ENCODE measurements at places on chromosomes 11 and 22. TPM values are rescaled to one million over a fixed set of nuclear protein-coding genes. Genes with fewer than 3 reads are reported as not detected.
A peak's percentile ranks its signal among the peaks of the same experiment; 100 is the strongest.

DNA sequence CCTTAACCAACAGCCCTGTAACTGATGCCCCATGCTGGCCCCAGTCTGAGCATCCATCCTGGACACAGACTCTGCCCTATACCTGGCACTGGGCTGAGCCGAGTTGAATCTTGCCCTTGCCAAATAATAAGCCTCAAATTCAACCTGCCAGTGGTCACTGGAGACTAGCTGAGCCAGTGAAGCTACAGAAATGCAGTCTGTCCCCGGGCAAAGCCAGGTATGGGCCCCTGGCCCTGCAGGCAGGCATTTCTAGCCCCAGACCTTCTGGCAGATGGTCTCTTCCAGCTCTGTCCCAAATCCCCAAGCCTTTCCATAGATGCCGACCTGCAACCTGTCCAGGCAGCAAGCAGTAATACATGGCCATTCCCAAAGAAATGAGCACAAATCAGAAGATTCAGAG lies 4.7 kb downstream of the CLPB start:
- DNase-seq, result no peak

- no peak for DNase-seq
Measured at GRCh38 chr11:26231252-26231661, 100.7 kb upstream of the ANO3 start.

GRCh38 chr11:43573233-43573632 lies 107.3 kb upstream of the HSD17B12 start:
- DNase-seq, result peak; percentile 46

- no peak for DNase-seq
Measured at GRCh38 chr11:132911186-132911585, 621.1 kb downstream of the OPCML start.

DNA sequence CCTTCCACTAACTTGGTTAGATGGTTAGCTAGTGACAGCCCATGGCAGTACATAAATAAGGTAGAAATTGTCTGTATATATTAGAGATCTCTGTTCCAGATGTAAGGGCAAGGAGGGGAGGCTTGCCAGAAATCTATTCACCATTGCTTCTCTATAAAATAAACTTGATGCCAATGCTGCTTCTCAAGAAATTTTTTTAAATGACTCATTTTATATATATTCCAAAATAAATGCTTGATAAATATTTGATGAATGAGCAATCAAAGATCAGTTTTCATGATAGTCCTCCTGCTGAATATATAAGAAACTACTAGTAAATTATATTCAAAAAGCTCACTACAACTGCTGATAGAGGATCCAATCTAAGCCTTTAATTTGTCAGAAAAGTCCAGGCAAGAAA lies 710.6 kb upstream of the CCDC179 start:
- DNase-seq, result no peak

DNA sequence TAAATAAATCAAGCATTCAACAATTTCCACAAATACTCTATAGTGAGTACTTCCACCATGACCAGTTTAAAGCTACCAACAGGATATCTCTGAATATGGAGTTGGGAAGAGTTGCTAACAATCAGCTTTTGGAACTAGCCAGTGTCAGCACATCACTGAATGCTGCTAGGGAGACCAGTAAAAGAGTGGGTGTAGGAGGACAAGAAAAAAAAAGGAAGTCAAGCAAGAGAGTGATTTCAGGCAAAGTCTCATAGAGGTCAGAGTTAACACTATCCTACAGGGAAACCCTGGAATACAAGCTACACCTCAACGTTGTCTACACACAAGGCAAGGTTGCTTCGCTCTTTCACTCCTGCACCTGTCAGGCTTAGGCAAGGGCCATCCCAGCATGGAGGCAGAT lies 24.2 kb downstream of the EIF3F start:
- no peak for DNase-seq

DNA sequence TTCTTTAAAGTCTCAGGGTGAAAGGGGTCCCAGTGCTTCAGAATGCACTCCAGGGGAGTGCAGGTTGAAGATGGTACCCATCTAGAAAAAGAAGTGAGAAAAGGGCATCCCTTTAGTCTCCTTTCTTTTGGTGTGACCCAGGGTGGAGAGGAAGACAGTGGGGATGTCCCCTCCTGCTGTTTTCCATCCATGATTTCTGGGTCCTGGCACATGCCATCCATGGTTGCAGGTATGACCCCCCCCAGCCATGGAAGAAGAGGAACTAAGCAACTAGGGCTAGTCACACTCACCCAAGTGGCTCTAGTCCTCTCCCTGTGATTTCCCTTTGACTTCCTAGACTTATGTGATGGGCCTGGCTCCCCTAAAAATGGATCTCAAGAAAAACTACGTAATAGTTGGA lies 15.9 kb upstream of the EI24 start:
- DNase-seq, result no peak

DNA sequence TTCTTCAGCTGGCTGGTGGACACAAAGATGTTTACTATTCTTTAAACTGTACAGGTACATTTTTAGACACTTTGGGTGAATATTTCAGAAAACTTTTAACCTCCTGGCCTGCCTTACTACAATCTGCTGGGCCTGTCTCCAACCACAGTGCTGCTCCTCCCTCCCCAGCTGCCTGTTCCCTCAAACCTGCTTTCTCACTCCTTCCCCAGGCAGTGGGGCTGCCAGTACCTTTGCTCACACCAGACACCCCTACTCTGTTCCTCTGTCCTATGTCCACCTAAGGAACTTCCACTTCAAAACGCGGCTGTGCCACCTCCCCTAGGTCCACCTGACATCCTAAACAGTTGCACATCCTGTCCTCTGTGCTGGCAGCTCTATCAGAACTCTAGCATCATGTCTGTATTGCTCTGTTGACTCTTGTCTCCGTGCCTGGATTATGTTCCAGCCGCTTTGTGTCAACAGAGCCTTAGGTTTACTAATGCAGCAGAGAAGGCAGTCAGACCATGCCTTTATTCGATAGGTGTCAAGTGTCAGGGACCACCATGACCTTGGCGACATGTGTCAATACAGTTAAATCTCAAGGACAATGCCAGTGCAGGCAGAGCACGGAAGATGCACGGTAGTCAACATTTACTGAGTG lies 13.4 kb downstream of the ZP1 start:
- no peak for DNase-seq

DNA sequence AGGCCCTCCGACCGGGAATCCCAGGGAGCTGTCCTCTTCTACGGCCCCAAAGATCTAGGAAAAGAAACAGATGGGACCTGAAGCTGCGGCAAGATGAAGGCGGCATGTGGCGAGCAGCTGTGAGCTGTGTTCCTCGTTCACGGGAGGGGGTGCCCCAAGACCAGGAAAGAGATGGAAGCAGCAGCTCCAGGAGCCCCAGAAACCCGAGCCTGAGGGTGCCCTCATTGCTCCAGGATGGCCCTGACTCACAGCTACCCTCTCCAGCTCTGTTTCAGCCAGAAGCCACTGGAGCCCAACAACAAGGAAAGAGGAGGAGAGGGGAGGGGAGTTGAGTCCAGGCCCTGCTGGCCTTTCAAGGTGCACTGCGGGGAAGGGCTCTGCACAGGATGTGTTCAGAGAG lies 23.7 kb upstream of the NAP1L4 start:
- DNase-seq, result no peak

DNA sequence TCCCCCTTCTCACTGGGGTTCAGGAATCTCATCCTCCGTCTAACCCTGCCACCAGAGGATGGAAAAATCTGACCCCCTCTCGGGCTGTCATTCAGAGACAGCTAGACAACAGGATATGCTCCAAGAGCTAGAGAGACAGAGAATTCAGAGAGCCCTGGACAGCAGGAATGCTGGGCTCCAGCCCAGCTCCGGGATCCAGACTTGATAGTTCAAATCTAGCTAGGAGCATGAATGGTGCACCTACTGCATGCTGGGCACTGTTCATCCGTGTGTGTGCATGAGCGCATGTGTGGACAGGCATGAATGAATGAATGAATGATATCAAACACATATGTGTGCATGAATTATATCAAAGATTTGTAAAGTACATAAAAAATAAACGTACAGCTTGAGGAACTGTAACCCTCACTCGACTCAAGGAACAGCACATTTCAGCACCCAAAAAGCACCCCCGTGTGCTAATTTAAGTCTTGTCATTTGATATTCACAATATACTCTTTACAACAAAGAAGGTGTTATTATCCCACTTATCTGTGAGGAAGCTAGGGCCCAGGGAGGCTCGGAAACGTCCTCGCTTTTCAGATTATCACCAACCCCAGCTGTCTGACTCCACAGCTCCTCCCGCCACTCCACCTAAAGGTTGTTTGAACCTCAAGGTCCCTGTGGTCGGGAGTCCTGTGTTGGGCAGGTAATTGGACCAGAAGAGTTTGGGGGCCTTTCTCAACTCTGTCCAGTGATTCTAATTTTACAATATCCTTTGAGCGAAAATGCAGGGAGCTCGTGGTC lies 640 bp upstream of the VSIG10L2 start:
- DNase-seq, result no peak

GRCh38 chr11:86800076-86800959 lies at the start of gene PRSS23:
Gene PRSS23 (plus strand): TSS chr11:86800542. CDS start chr11:86807644, 7,102 bp downstream.
- peak; percentile 58 for DNase-seq

DNA sequence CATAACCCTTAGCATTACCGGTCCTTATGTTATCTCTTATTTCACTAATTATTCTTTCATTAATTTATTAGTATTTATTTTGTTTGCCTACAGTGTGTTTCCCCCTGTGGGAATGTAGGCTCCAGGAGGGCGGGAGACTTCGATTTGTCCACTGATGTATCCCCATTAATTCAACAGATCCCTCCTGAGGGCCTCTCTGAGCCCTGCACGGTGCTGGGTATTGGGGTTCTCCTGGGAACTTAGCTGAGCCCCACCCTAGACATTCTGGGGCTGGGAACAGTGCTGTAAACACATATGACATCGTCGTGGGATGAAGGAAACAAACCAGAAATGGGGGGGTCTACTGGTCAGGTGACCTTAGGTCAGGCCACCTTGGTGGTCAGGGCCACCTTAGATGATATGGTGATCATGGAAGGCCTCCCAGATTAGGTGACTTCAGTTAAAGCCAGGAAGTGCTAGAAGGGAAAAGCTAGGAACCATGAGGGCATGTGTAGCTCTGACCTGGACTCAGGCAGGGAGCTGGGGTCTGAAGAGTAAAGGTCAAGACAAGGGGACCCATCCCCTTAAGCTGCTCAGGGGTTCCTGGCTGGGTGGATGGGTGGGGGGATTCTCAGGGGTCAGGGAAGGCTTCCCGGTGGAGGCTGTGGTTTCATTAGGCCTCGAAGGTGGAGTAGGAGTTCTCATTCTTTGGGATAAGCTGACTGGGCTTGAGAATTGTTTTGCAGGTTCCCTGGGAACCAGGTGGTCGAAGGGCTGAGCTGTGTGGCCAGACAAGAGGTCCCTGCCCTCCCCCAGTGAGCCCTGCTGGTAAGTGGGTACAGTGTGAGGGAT lies 1.0 kb downstream of the PHETA2 start:
- DNase-seq, result no peak

GRCh38 chr11:129728581-129728980 lies 87.1 kb upstream of the TMEM45B start:
- DNase-seq, result no peak

- peak; percentile 94 for DNase-seq
Measured at GRCh38 chr11:69048694-69049489, at the start of gene TPCN2. Gene TPCN2 (plus strand): TSS chr11:69048932. CDS start chr11:69048998, 66 bp downstream.

- DNase-seq, result no peak
Measured at GRCh38 chr11:68927280-68928135, 23.8 kb downstream of the IGHMBP2 start.

DNA sequence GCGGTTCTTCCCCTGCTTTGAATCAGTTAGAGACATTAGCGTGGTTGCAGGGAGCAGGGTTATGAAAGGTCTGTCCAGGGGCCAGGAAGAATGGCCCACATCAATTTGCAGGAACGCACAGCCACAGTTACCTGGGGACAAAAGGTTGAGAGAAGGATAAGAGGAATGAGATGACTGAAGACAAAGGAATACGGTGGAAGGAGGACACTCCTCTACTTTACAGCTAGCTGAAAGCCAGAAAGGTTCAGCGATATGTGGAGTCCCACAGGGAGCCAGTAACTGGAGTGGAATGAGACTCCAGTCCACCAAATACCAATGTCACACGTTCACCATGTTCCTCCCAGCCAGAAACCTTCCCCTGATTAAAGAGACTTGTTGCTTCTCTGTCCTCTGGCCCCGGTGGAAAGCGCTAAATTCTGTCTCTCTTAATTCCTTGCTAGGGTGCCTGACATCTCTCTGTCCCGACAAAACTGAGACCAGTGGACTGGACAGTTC lies 10.7 kb downstream of the XNDC1N start:
- no peak for DNase-seq

GRCh38 chr11:120109531-120109930 lies 28.4 kb downstream of the TRIM29 start:
- DNase-seq, result no peak

DNA sequence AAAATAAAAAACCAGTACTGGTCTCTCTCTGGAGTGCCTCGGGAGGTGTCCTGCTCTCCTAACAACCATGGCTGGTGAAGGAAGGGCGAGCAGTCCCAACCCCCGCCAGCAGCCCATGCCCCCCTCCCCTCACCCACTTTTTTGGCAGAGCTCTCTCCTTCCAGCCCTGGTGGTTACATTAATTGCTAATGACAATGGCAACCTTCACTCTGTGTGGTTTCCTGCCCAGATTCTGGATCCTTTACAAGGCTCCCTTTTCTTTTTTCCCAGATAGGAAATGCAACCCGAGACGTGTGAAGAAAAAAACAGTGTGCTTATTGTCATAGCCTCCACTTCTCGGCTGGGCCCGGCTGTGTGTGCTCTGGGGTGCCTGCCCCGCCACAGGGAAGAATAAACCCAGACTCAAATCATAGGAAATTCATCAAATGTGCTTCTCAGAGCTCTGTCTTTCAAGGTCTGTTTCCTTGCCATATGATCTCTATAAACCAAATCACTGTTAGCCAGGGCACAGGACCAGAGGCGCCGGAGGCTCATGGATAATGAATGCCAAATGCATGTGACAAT lies 513.0 kb downstream of the SOX6 start:
- no peak for DNase-seq

DNA sequence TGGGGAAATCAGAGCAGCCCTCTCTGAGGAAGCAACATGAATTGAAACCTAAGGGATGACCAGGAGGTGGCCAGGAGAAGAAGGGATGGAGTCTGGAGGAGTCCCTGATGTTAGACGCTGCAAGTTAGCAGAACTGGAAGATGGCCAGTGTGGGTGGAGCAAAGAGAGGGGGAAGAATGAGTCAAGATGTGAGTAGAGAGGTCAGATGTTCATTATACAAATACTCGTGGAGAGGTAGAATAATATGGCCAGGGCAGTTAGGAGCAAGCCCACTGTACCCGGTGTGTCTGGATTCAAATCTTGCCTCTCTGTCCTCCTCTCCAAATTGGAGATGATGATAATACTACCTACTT lies 242.0 kb downstream of the TENM4 start:
- no peak for DNase-seq

- no peak for DNase-seq
Measured at GRCh38 chr11:64458997-64459396, 100.0 kb downstream of the RPS6KA4 start.

The MRGPRG gene
- total RNA-seq, result not detected

The SH3BP1 gene
- total RNA-seq, result 86.5 TPM

The KRTAP5-2 gene
- total RNA-seq, result not detected

The SERPING1 gene
- total RNA-seq, result 0.87 TPM

The RCOR2 gene
- total RNA-seq, result 0.37 TPM

The OR5I1 gene
- not detected for total RNA-seq

The MUC6 gene
- not detected for total RNA-seq

The GLYATL1 gene
- 1.2 TPM for total RNA-seq

Data from activated CD4-positive, alpha-beta T cell treated with anti-CD3 and anti-CD28 coated beads for 36 hours (primary cell).